ENCODE measurements at places on chromosomes 6 and 20.
A peak's percentile ranks its signal among the peaks of the same experiment; 100 is the strongest.

DNA sequence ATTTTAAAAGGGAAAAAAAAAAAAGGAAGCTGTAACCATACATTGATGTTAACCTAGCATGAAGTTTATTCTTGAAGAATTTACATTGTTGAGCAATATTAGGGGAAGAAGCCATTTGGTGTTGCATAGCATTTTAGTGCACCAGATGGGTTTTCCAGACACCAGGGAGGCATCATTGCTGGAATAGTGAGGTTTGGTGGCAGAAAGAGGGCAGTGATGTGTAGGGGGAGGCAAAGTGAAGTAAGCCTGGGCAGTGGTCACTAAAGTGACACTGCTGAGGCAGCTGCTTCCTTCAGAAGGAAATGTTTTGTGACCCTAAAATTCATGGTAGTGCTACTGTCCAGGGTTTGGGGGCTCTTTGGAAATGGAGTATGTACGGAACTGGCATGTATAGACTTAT, 2.6 kb downstream of the TOMM6 start:
- no peak for DNase-seq

- DNase-seq: no peak
Measured at GRCh38 chr20:62344782-62345181, 22.3 kb downstream of the LAMA5 start.

DNA sequence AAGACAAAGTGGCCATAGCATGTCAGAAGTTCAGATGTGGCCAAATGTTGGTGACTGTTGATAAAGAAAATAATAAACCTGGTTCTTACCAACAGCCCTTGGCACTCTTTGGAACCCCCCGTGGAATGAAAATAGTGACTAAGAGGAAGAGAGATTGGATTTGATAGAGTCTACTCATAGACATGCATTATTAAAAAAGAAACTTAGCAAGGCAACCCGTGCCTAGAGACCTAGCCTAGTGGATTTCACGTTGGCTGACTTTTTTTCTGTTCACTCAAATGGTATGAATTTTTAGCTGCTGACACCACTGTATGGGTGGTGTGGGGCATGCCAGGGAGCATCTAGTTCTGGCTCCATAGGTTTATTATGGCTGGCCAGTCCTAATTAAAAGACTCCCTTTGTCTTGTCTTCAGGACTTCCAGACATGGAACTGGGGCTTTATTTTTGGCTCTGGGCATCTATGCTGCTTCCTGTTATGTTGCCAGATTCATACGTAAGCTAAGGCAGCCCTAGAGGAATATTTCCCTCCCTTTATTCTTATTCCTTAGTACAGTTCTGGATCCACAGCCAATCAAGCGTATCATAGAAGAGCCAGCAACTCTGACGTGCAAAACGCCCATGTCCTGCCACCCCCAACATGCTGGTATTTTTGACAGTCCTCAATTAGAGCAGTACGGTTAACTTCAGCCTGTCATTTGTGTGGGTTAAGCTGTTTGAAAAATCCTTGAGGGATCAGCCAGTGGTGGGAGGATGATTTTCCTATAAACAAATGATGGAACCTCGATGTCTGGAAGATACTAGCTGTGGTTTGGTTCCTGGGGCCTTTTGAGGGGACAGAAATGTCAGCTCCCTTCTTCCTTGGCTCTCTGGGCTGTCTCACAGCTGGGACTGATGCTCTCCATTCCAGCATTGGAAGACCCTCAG, 127.5 kb downstream of the ISM1 start:
- peak; percentile 68 for DNase-seq

DNA sequence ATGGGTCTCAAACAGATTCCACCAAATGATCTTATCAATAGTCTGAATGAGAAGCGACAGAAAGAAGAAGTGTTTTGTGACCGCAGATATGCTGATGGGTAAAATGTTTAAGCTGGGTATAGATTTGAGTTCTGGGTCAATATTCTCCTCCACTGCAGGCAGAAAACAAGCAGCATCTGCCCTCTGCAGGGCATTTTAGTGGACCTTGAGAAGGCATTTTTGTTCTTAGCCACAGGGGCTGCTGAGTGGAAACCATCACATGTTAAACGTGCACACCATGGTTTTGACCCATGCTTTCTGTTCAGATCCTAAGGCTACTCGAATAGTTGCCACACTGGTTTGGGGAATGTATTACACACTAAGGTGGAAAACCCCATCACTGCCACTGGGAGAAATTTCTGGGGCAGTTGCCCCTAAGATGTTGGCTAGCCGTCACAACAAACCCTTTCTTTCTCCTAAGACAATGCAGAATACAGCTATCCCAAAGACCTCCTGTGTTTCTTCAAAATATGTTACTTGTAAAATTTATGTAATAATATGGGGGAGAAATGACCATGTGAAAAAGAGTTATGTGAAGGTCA, 5.5 kb downstream of the POU3F2 start:
- DNase-seq: no peak

DNA sequence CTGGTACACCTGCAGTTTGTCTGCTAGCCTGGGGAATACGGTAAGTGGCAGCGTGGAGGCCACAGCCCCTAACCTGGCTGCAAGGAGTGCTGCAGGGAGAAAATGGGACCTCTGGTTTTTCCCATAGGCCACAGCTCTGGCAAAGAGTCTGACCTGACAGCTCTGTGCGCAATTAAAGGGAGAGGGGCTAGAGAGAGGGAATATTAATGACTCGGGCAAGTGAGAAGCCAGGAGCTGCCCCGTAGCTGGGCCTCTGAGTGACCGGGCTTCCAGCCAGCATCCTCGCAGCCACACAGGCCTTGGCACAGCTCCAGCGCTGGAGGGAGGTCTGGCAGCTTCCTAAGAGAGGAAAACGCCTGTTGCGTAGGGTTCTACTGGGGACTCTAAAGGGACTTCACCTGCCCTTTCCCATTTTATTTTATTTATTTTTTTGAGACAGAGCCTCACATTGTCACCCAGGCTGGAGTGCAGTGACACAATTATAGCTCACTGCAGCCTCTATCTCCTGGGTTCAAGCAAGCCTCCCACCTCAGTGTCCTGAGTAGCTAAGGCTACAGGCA, 18.2 kb upstream of the OCSTAMP start:
- DNase-seq: peak; percentile 94

- DNase-seq: no peak
Measured at GRCh38 chr6:39829331-39829730, 37.2 kb downstream of the DAAM2 start.

- no peak for DNase-seq
Measured at GRCh38 chr20:20691477-20692235, 20.8 kb downstream of the RALGAPA2 start.

- DNase-seq: no peak
Measured at GRCh38 chr6:38192487-38192886, 373.0 kb downstream of the ZFAND3 start.

- no peak for DNase-seq
Measured at GRCh38 chr6:163952005-163952404, 537.5 kb downstream of the QKI start.

DNA sequence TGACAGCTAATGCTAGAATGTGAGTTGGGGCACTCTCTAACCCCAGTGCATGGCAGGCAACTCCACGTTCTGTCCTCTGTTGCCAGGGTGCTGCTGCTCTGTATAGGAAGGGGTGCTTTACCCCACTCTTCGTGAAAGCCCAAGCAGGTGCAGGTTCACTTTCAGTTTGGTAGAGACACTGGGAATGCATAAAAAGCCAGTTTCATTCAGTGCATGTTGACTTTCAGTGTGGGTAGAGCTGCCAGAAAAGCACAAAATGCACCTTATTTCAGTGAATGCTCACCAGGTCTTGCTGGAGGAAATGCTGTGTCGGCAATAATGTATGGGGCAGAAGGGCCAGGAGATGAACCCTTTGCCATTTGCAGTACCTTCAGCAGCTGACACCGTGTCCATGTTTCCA, 62.1 kb upstream of the ADGRB3 start:
- no peak for DNase-seq

DNA sequence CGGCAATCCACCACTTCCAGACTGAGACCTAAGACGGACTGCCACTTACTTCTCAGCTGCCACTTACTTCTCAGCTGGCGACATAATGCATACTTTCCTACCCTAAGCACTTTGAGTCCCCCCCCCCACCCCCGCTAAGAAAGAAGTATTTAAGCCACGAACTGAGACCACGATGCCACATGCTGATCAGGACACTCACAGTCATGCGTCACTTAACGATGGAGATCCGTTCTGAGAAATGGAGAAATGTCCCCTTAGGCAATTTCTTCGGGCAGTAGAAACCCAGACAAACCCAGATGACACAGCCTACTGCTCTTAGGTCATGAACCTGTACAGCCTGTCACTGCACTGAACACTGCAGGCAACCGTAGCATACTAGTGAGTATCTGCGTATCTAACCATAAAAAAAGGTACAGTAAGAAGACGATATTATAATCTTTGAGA, 690 bp downstream of the IFNGR1 start:
- peak; percentile 40 for DNase-seq

GRCh38 chr6:69106511-69106910, 471.4 kb downstream of the ADGRB3 start:
- DNase-seq: no peak

DNA sequence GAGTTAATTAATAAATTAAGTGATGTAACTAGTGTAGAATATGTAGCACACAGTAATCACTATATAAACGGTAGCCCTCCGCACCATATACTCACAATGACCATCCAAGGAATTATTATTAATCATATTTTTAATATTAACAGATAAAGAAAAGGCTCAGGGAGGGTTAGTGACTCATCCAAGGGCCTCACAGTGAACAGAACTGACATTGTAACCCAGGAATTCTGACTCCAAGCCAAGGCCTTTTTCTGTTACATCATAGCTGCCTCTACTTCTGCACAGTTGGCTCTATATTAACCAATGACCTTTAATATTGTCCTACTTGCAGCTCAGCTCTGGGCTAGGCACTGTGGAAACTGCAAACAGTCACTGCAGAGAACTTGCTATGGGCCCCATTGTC, 117.5 kb upstream of the SIRPG start:
- DNase-seq: no peak

DNA sequence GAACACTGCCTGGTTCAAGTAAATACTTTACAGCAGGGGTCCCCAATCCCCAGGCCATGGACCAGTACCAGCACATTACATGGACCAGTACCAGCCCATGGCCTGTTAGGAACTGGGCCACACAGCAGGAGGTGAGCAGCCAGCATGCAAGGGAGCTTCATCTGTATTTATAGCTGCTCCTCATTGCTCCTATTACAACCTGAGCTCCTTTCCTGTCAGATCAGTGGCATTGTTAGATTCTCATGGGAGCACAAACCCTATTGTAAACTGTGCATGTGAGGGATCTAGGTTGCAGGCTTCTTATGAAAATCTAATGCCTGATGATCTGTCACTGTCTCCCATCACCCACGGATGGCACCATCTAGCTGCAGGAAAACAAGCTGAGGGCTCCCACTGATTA, 12.0 kb upstream of the RBPJL start:
- DNase-seq: no peak

GRCh38 chr6:101936516-101936915, 543.0 kb downstream of the GRIK2 start:
- no peak for DNase-seq

DNA sequence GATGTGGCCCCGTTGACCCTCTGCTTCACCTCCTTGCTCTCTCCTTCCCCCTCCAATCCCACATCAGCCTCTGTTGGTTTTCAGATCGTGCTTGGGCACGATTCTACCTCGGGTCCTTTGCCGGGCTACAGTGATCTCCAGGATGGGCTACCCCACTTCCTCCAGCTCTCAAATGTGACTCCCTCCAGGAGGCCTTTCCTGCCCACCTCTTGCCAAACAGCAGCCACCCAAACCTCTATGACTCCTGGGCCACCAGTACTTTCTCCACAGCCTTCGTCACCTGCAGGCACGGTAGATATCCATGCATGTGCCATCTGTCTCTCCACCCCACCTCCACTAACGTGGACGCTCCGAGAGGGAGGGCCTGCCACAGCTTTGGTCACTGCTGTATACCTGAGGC, 55.9 kb upstream of the NXT1 start:
- DNase-seq: no peak

DNA sequence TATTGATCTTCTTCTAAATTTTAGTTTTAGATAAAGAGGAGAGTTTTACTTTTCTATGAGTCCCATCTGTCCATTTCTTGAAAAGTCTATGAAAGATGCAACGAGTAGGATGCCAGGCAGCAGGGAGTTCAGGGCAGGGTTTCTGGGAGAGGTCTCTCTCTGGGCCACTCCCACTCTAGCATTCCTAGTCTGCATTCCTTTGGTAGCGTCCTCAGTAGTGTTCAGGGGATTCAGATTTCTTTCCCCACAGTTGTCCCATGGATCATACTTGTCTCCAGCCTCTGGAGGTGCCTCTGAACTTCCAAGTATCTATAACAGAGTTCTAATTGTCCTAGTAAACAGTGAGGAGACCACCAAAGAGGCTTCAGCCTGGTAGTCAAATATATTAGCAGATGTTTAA, 225.3 kb downstream of the RIMS1 start:
- DNase-seq: no peak

- DNase-seq: no peak
Measured at GRCh38 chr6:166446567-166447065, 63.9 kb upstream of the MPC1 start.

DNA sequence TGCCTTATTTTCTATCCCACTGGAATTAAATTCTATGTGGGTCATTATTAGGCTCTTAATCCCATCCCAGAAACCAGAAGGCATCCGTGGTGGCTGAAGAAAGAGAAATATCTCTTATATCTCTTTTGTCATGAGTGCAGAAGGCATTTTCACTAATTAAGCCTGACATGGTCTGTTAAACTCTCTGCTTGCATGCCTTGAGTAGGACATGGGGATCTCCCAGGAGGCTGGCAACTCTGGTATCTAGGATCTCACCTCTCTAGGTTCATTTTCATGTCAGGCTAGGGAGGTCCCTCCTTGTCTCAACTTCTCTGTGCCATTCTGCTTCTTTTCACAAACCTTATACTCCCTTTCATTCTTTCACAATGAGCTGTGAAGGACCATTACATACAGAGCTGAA, 25.3 kb upstream of the GPR63 start:
- DNase-seq: no peak
